ENCODE measurements at places on chromosomes 13 and 19.

DNA sequence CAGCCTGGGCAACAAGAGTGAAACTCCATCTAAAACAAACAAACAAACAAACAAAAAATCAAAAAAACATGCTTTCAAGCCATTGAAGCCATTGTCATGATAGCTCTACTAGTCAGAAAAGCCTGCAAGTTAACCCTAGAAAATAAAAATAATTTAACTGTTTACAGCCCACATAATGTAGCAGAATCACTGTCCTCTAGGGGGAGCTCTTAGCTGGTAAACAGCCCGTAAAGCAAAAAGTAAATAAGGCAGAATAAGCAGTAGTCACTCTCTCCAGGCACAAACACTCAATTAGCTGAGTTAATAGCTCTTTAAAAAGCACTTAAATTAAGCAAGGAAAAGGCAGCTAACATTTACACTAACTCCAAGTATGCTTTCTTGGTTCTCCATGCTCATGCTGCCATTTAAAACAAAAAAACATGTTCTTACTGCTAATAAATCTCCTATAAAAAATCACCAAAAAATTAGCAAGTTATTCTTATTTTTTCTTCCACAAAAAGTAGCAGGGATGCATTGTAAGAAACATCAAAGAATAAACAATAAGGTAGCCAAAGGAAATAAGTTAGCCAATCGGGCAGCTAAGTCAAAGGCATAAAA lies 11.3 kb downstream of the LILRB4 start:
- DNase-seq = no peak

- no peak for DNase-seq
Observed at GRCh38 chr13:94708031-94708859, 4.1 kb downstream of the SOX21 start.

DNA sequence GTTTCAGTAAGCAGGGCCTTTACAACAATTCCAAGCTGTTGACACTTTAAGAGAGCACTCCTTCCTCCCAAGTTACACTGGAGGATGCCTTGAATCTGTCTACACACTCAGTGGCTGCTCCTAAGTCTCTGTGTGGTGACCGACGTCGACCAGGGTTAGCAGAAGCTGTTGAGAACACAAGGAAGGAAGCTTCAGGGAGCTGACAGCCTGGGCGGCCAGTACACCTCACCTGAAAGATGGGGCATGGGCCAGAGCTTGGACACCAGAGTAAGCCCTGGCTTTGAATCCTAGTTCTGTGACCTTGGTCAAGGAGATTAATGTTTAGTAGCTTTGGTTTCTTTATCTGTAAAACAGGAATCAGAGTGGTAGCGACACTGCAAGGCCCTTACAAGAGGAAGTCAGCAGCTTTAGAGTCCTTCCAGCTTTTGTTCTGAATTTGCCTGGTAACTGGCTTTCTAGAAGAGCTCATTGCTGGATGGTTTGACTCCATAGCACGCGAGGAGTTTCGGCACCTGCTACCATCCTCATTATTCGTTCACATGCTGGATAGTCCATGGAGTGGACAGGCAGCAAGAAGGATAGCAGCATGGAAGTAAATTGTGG lies 214.2 kb downstream of the FGF9 start:
- DNase-seq = no peak

- DNase-seq = no peak
Observed at GRCh38 chr13:44107357-44108121, 227.8 kb downstream of the LACC1 start.

DNA sequence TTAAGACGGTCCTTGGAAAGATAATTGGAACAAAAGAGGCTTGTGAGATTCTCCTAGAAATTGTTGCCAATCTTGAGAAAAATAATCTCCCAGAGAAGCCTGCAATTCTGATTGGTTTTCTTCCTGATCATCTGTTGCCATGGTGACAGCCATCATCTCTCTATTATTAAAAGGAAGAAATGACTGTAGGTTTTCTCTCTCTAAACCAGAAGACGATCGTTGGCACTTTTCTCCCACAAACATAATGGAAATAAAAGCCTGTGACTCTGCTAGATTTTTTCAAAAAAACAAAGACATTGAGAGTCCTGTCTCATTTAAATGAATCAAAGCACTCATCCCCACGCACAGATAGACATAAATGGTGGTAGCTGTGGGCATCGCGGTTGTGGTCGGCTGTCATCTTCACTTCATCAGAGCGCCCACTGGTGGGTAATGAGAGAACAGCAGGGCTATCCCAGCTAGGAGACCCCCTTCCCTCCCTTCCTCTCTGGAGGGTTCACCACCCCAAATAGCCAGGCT lies 21.7 kb upstream of the CALM3 start:
- no peak for DNase-seq

- DNase-seq = no peak
Observed at GRCh38 chr13:49439609-49440008, 4.3 kb downstream of the CAB39L start.

GRCh38 chr19:2332341-2333026 lies 4.0 kb downstream of the SPPL2B start:
- DNase-seq = no peak

- no peak for DNase-seq
Observed at GRCh38 chr13:18236528-18236815, 945.2 kb downstream of the TUBA3C start.

DNA sequence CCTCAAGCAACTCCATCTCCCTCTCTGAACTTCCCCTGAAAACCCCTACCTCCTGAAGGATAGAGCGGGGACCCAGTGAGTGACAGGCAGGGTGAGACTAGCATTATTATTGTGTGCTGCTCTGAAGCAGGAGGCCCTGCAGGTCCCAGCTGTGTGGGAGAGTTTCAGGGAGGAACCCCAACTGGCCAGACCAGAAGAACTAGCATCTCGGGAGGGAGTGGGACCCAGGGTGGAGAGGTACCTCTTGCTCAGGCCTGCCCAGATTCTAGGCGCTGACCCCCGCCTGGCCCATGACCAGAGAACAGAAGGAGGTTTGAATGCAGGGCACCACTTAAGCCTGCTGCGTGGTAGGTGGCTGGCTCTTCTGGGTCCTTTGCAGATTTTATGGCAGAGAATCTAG lies 5.7 kb upstream of the LYPD3 start:
- no peak for DNase-seq

GRCh38 chr13:90300015-90300414 lies 1047.5 kb upstream of the MIR17HG start:
- DNase-seq = no peak

DNA sequence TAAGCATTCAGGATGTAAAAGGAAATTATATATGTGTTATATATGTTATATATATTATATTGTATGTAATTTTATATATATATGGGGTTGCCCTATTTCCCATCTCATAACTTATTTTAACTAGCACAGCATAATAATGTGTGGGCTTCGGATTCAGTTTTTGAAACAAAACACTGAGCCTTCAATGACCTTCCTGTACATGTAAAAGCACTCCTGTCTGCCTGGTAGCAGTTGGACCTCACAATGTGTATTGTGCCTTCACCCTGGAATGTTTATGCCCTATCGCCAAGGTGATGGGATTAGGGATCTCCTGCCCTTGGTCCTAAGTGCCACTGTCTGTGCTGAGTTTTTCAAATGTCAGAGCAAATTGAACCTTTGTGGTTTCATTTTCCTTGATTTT lies 968.8 kb downstream of the TUBA3C start:
- peak; percentile 12 for DNase-seq

- DNase-seq = no peak
Observed at GRCh38 chr19:3198901-3199700, 13.4 kb downstream of the NCLN start.

DNA sequence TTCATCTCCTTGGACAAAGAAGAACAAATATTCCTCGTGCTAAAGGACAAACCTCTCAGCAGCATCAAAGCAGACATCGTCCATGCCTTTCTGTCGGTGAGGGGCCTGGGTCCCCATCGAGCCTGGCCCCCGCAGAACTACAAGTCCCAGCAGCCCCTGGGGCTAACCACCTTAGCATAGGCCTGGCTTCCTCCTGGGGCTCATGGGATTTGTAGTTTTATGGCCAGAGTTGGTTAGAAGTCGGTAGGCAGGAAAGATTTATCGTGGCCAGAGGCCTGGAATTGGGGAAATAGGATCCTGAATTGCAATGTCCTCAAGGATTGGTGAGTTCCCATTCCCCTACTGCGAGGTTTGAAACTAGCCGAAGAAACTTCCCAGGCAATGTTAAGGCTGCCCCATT lies 19.6 kb downstream of the TMEM150B start:
- no peak for DNase-seq

DNA sequence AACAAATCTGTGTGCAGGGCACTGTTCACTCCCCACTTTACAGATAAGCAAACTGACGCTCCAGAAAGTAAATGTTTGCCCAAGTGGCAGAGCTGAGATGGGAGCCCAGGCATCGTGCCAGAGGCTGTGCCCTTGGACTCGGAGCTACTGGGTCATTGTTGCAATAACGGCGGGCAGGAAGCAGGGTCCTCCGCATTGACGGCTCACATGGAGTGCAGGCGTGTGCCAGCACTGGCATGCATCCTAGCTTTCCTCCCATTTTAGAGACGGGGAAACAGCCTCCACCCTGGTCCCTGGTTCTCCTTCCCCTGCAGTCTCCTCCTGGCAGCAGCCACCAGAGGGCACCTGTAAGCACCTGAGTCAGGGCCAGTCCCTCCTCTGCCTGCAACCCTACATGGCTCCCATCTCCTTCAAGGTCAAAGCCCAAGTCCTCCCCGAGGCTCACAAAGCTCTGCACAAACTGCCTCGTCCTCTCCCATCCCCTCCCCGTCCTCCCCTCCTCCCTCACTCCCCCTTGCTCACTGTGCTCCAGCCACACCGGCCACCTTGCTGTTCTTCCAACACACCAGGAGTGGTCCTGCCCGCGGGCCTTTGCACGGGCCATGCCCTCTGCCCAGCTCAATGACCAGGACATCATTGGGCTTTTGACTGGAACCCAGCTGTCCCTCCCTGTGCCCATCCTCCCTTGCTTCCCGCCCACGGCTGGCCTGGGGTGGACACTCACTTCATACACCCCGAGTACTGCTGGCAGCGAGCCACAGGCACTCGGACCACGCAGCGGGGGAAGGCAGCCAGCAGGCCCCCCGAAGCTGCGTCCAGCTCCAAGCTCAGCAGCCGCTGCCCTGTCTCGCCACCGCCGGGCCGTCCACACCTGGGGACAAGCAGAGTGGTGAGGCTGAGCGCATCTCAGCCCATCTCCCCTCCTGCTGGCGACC lies 7.7 kb upstream of the LRG1 start:
- no peak for DNase-seq

DNA sequence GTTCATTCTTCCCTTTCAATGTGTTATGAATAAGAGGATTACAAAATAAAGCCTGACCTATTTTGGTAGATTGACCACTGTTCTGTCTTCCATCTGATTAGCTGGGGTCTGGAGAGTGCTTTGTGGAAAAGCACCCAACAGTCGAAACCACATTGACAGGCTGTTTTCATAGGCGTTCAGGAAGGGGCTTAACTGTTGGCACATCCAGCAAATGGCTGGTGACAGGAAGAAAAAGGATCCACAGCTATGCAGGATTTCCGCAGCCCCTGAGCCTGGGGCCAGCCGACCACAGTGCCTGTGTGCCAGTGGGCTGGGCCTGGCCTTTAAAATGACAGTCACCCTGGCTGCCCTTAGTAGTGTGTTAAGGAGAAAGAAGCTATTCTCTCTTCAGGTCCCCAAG lies 113.3 kb downstream of the SIPA1L3 start:
- no peak for DNase-seq

All from thyroid gland (tissue), 4 donors.